ENCODE measurements at places on chromosomes 16 and 17.

- no peak for DNase-seq
Measured at GRCh38 chr16:7849841-7850240, 517.2 kb downstream of the RBFOX1 start.

DNA sequence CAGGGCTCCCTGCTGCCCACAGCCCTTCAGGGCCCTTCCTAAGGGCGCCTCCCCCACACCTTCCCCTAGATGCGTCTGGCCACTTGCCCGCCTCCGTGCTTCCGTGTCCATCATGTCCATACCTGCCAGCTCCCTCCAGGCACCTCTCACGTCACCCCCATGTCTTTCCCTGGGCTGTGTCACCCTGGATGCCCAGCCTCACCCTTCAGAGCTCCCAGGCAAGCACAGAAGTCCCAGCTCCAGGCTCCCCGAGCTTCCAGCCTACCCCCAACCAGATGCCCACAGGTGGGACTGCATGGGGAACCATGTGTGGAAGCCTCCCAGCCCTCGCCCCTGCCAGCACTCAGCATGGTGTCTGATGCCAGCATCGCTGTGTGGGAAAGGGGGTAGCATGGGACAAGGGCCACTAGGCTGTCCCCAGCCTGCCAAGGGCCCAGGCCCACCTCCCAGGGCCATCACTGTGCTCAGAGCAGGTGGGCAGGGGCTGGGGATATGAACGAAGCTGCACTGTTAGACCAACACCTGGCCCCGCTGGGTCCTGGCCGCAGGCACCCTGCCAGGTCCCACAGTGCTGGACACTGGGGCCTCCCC, 1.9 kb upstream of the AXIN1 start:
- DNase-seq: no peak

DNA sequence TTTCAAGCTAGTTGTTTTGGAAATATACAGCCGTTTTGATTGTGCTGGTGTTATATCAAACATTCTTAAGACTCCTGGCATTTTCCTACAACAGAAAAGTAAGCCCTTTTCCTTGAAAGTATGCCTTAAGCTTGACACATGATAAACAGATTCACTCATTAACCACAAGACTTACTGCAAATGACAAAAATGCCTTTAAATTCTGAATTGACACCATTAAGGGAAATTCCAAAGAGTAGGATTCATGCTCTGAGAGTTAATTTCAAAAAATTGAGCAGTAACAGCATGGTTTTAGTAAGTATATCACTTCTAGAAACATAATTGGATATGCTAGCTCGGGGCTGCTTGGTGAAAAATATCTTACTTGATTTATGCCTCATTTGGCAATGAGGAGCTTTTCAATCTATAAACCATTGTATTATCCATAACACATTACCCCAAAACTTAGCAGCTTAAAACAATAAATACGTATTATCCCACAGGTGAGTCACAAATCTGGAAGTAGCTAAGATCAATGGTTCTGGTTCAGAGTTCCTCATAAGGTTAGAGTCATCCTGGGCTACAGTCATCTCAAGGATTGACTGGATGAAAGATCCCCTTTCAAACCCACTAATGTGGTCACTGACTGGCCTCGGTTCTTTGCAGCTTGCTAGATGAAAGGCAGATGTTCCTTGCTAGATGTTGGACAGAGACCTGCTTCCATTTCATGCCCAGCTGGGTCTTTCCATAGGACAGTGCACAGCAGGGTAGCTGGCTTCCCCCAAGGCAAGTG, 8.2 kb upstream of the PHAF1 start:
- DNase-seq: no peak

- DNase-seq: no peak
Measured at GRCh38 chr17:4533523-4534504, 21.4 kb downstream of the MYBBP1A start.

- no peak for DNase-seq
Measured at GRCh38 chr16:88013091-88013609, 61.9 kb downstream of the BANP start.

DNA sequence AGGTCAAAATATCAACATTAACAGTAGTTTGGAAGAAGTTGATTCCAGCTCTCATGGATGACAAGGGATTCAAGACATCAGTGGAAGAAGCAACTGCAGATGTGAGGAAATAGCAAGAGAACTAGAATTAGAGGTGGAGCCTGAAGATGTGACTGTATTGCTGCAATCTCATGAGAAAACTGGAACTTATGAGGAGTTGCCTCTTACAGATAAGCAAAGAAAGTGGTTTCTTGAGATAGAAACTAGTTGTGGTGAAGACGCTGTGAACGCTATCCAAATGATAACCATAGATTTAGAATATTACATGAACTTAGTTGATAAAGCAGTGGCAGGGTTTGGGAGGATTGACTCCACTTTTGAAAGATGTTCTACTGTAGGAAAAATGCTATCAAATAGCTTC, 67.8 kb downstream of the GOSR1 start:
- DNase-seq: no peak
